ENCODE measurements at places on chromosomes 6 and 20.
A peak's percentile ranks its signal among the peaks of the same experiment; 100 is the strongest.

- no peak for DNase-seq
Measured at GRCh38 chr20:10282979-10283456, 64.4 kb downstream of the SNAP25 start.

DNA sequence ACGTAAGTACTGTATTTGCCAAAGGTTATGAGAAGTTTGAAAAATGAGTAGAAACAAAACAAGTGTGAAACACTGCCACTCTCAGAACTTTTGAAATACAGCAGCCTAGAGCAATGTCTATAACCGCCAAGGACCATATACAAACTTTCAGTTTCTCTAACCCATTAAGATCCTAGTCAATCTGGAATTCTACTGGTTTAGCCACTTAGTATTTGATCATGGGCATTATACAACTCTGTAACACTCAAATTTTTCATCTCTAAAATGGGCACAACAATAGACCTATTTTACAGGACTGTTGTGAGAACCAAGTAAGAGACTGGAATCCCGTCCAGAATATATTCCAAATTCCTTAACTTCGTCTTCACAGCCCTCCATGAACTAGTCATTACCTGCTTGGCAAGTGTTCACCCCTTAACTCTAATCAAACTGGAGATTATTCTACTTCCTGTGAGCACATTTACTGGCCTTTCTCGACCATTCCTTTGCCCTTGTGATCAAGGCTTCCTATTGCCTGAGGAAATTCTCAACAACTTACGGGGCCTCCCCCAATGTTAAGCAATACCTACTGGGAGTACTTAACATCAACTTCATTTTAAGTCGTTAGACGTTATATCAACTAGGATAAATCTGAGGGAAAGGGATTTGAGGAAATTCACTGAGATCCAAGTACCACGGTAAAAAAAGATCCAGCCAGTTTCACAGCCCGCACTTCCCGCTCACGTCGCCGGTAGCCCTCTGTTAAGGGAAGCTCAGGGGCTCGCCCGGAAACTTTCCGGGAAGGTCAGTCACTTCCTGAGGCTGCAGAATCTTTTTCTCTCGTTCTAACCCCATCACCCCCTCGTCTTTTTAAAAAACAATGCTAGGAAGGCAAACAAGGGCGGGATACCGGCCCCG, 1.1 kb downstream of the EIF2S2 start:
- DNase-seq: peak; percentile 13

DNA sequence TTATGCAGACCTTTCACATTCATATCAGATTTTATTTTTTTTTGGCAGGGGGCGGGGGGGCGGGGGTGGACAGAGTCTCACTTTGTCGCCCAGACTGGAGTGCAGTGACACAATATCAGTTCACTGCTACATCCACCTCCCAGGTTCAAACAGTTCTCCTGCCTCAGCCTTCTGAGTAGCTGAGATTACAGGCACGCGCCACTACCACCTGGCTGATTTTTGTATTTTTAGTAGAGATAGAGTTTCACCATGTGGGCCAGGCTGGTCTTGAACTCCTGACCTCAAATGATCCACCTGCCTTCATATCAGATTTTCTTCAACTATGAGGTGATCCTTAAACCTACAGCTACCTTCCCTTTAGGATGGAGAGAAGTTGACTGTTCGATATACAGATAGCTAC, 8.0 kb upstream of the SUMO4 start:
- DNase-seq: no peak

DNA sequence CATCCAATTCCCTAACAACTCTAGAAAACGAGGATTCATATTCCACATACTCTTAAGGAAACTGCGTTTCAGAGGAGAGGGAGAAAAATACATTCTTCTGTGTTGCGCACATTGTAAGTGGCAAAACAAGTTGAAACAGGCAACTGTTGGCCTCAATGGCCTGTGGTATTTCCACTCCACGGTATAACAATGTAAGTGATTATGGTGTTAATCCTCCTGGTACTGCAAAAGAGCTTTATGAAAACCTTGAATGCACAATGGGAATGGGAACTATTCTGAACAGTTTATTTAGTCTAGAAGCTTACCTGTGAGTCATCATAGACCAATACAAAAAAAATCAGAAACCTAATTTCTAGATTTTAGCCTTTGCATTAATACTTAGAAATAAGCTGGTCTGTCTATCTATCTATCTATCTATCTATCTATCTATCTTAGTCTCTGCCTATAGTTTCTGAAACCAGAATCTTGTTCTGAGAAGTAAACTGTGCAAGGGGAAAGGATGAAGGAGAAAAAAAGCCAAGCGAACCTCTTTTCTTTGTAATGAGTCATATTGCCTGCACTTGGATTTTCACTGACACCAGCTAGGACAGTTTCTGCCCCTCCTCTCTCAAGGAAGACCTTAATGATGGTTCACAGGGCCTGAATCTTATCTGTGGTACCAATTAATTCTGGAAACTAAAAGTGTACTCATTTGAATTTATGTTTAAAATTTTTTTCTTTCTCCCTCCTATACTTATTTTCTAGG, 101.5 kb downstream of the RNF144B start:
- DNase-seq: no peak

DNA sequence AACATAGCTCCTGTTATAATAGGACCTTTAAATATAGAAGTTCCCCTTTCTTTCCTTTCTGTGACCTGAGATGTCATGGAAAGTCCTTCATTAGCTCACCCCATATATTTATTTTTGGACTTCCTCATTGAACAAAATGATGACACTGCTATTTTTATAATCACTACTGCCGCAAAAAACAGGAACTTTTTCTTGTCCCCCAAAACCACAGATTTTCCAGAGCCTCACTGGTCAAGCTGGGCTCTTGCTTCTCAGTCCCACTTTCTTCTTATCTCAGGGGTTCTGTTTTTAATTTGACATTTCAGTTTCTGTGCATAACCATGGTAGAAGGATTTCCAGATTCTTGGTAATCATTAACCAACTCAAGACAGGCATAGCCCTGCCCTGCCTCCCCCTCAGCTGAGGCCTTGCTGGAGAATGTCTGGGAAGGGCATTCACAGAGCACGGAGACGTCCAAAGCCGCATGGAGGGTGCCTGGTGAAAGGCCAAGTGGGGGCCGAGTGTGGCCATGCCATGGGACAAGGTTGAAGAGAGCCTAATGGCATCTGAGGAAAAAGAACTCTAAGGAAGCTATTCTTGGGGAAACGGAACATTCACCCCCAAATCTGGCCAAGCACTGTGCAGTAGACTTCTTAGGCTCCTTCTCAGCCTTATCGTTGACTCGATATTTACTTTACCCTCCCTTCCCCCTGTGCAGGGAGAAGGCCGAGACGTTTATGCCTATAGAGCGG, 73.7 kb downstream of the EDN1 start:
- no peak for DNase-seq

DNA sequence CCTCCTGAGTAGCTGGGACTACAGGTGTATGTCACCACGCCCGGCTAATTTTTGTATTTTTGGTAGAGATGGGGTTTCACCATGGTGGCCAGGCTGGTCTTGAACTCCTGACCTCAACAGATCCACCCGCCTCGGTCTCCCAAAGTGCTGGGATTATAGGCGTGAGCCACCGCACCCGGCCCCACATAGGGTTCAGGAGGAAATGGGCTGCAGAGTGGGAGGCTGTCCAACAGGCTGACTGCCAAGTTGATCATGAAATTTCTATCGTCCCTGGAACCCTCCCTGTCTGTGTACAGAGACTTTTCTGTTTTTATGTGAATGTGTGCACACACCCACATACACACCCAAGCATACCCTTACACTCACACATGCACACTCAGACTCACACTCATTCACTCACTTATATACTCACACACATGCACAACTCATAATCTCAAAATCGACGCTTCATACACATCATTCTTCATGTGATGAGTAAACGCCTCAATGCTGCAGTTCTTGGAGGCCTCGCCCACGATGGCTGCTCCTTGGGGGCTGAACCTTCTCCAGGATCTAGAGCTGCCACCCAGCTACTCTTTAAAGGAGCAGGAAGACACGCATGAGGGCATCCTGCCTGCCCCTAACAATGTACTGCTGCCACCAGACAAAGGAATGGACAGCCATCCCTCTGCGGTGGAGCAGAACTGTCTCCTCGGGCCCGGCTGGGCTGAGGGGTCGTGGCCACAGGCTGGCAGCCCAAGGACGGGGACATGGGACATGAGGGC, 35.6 kb downstream of the SUN5 start:
- no peak for DNase-seq

DNA sequence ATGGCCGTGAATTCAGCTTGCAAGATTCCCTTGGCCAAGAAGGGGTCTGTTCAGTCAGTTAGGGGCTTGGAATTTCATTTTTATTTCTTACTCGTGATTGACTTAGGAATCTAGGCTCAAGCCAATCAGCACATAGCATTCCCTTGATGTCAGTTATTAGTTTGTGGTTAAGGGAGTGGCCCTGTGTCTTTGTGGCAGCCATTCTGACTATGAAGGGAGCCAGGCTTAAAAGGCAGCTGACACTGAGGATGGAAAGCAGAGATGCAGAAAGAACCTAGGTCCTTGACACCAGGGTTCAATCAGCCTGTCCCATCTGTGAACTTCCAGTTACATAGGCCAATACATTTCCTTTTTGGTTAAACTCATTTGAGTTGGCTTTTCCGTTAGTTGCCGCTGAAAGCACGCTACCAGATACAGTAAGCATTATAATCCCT, 48.1 kb downstream of the MCUR1 start:
- no peak for DNase-seq

DNA sequence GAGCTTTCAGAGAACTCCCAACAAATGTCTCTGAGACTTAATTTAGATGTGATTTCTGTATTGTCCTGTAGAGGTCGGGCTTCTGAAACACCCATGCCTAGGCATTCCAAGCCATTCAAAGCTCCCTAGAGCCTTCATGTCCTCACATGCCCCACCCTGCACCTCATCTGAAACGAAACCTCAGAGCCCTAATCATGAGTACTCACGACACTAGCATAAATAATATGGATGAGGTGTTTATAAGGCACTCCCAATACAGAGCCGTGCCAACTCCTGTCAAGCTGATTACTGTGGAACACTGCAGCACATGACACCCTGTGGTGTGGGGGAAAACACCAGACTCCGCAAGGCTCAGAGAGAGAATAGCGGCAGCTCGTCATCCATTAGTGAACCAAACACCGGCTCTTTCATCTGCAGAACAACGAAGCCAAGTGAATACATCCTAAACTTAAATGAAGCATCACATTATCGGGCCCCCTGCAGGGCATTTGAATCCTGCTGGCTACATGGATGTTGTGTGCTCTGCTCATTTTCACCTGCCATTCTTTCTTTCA, 83.8 kb downstream of the FNDC1 start:
- peak; percentile 99 for DNase-seq

GRCh38 chr20:48180618-48181017, 395.3 kb upstream of the SULF2 start:
- DNase-seq: peak; percentile 94

DNA sequence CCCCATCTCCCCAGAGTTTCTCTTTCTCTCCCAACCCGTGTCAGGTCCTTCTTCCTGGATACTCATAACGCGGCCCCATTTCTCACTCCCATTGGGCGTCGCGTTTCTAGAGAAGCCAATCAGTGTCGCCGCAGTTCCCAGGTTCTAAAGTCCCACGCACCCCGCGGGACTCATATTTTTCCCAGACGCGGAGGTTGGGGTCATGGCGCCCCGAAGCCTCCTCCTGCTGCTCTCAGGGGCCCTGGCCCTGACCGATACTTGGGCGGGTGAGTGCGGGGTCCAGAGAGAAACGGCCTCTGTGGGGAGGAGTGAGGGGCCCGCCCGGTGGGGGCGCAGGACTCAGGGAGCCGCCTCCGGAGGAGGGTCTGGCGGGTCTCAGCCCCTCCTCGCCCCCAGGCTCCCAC, at the start of gene HLA-F:
Gene HLA-F, plus strand, starts transcription at position 173 of the 404 bp plus-strand sequence. Its CDS starts 30 bp downstream, at position 203.
- peak; percentile 67 for DNase-seq

DNA sequence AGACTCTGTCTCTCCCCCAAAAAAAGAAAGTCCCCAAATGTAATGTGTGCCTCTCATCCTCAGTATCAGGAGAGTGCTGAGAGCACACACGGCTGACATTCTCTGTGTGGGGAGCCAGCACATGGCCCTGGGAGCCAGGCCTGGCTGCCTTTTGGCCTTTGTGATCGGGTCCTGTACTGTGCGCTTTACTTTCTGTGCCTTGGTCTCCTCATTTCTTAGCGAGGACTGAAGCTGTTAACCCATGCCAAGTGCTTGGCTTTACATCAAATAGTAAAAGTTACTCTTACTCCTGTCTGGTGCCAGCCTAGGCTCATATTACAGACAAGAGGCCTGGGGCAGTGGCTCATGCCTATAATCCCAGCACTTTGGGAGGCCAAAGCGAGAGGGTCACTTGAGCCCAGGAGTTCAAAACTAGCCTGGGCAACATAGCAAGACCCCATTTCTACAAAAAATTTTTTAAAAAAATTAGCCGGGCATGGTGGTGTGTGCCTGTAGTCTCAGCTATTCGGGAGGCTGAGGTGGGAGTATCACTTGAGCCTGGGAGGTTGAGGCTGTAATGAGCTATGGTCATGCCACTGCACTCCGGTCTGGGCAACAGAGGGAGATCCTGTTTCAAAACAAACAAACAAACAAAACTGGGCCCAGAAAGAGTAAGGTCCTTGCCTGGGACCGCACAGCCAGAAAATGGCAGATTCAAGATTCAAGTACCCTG, 50.3 kb downstream of the SNAI1 start:
- DNase-seq: no peak

DNA sequence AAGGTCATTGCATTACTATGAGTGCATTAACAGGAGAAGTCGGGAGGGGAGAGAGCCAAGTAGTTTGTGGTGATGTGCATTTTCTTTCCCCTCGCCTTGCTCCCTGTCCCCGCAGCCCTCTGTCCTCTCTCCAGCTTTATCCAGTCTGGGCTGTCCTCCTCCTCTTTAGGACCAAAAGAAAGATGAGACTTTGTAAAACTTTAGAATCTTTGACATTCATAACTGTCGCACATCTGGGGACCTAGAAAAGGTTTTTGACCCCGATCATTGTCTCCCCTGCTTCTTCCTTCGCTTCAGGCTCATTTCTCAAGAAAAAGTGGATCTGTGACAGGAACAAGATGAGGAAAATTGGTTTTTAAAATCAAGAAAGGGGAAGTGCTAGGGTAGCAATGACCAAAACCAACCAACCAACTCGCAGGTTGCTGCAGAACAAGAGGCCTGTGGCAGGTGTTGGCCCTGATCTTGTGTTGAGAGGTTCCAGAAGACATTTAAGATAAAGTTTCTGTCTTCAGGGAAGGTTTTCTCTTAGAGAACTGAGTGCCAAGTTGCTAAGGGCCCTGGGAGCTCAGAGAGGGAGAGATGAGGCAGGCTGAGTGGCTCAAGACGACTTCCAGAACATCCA, 17.6 kb downstream of the SYTL3 start:
- no peak for DNase-seq

GRCh38 chr6:107337191-107337741, 122.1 kb downstream of the PDSS2 start:
- no peak for DNase-seq

DNA sequence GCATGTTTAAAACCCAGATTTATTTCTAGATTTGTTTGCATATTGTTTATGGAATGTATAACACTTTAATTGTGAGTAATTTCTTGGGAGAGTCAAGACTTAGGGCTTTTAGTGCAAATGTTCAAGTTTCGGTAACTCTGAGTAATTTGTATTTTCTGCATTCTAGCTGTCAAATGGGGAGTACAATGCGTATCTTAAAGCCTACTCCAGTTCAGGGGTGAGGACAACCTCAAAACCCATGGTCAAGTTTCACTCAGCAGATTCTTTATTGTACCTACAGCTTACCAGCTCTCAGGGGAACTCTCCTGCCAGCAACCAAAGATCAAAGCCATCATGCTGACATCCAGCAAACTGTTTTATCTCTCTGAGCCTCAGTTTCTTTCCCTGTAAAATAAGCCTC, 458.6 kb upstream of the JARID2 start:
- no peak for DNase-seq

GRCh38 chr6:116169880-116170279, 43.9 kb upstream of the COL10A1 start:
- DNase-seq: no peak

GRCh38 chr6:75220357-75220756, 14.5 kb upstream of the COL12A1 start:
- no peak for DNase-seq

Measured in NCI-H345 (cell line).